ENCODE measurements at places on chromosomes 5 and 9. TPM values are rescaled to one million over a fixed set of nuclear protein-coding genes. Genes with fewer than 3 reads are reported as not detected.

The GARIN3 gene
- not detected for polyA plus RNA-seq

The CCDC192 gene
- 1.5 TPM for polyA plus RNA-seq

The RELL2 gene
- 1.1 TPM for polyA plus RNA-seq

The KLF4 gene
- polyA plus RNA-seq = 6.4 TPM

The CD274 gene
- 1.2 TPM for polyA plus RNA-seq

The GPR150 gene
- polyA plus RNA-seq = 0.07 TPM

The FOXI1 gene
- 4.8 TPM for polyA plus RNA-seq

The LCNL1 gene
- 0.43 TPM for polyA plus RNA-seq

- no peak for DNase-seq
Measured at GRCh38 chr5:428219-428618, 14.8 kb upstream of the EXOC3 start.

DNA sequence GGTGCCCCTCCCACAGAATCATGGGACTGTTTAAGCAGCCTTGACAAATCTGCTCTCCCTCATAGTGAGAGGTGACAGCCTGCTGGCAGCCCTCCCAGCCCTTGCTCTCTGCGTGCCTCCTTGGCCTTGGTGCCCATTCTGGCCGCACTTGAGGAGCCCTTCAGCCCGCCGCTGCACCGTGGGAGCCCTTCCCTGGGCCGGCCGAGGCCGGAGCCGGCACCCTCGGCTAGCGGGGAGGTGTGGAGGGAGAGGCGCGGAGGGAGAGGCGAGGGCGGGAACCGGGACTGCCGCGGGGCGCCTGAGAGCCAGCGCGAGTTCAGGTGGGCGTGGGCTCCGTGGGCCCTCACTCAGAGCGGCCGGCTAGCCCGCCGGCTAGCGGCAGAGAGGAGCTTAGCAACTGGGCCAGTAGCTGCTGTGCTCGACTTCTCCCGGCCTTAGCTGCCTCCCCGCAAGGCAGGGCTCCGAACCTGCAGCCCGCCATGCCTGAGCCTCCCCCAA, 125.9 kb upstream of the MYO10 start:
- no peak for DNase-seq

DNA sequence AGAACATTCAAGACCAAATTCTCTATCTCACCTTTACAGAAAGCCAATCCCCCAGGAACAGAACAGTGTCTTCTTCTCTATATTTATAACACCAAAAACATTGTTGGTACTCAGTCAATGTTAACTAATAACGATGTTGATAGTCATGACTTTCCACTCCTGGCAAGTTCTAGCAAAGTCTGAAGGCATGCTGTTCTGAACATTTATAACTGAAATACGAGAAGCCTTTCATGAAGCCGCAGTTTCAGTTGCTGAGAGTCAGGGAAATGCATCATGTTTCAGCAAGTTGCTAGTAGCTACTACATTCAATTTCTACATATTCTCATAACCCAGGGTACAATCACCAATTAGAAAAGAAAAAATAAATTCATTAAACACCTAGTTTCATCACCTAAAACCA, 301.4 kb downstream of the PDE4D start:
- peak; percentile 50 for DNase-seq

- DNase-seq = no peak
Measured at GRCh38 chr9:26176628-26177027, 498.4 kb upstream of the TUSC1 start.

DNA sequence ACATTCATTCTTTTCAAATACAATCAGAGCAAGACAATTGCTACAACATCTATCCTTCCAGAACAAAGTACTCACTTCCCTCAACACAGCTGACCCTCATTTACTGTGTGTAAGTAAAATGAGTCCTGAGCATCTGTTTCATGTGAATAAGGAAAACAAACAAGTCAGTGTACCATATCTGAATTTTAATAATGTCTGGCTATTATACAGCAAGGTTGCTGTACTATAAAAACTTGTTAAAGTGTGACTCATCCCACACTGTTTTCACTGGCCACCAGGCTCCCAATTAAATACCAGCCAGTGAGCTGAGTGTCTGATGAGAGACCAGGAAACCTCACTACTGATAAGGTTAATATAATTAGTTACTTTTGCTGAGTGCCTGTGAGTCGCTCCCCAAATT, 339.8 kb downstream of the AGTPBP1 start:
- DNase-seq = no peak

DNA sequence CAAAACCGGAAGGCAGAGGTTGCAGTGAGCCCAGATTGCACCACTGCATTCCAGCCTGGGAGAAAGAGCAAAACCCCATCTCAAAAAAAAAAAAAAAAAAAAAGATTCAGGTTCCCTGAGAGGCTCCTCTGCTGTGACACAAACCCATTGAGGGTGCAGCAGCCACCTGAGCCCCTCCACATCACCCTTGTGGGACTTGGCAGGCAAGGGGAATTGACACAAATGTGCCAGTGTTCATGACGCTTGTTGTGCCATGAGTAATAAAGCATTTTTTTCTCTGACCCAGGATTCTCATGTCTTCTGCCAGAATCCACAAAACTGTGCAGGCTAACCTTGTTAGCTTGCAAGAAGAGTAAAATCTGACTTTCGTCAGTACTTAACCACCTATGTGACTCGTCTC, 149.6 kb downstream of the TTC39B start:
- no peak for DNase-seq

DNA sequence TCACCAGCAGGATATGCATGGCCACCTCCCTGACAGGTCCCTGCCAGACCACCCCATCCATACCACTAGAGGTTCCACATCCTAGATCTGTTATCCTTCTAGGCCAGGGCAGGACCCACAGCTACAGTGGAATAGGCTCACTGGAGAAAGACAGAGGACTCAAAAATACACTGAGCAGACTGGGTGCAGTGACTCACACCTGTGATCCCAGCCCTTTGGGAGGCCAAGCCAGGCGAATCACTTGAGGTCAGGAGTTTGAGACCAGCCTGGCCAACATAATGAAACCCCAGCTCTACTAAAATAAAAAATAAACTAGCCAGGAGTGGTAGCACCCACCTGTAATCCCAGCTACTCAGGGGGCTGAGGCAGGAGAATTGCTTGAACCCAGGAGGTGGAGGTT, 56.5 kb upstream of the TESK1 start:
- DNase-seq = no peak

GRCh38 chr9:88280816-88281382, 107.3 kb upstream of the SPIN1 start:
- DNase-seq = no peak

DNA sequence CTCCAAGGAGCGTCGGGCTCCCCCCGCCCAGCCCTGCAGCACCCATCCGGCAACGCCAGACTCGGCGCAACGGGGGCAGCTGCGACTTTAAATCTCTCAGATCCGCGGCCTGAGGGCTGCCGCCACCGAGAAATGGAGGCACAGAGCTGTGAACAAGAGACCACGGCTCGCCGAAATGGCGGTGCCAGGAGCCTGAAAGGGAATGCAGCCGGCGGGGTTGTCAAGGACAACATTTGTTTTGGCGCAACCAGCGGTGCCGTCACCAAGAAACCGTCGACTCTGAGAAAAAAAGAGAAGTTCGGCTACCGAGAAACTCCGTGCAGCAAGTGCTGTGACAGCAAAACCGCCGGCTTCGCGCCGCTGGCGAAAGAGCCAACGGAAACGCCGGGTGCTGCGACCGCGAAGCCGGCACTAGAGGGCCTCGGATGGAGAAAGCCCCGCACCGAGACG, 2.1 kb upstream of the ANXA2R start:
- DNase-seq = no peak

DNA sequence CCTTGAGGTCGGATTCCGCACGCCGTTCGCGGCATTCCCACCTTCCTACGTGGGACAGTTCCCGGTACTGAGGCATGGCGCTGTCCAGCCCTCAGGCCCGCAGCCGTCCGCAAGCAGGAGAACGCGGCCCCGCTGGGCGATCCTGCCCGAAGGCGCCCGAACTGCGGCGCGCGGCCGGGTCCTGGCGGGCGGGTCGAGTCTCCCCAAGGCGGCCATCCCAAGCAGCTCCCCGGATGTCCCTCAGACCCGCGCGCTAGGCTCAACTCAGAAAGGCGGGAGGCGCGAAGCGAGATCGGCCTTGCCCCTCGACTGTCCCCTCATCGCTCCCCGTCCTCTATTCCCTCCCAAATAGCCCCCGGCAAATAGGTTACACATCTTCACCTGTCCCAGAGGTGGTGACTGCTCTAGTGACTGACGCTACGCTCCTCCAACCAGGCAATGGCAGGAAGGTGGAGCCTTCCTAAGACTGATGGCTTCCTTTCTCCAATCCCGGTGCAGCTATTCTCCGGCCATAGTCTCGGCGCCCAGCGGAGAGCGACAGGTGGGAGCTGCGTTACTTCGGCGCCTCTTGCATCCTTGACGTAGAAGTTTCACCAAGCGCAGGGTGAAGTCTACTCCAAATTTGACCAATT, 787 bp upstream of the ANKHD1 start:
- DNase-seq = peak; percentile 97

DNA sequence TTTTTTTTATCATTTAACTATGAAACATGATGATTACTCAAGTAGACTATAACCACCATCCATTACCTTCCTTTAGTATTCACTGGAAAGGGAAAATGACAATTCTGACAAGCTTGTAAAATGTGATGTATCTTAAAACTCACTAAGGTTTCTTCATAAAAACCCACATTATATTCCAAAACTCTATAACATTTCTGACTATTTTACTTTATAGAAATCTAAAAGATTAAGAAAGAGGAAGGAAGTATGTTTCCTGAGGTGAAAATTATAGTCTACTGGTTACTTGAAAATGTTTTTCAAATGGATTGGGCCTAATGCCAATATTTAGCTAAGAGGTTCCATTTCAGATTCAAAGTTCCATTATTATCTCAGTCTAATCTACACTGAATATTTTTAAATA, 1982.2 kb upstream of the C9orf72 start:
- DNase-seq = no peak

DNA sequence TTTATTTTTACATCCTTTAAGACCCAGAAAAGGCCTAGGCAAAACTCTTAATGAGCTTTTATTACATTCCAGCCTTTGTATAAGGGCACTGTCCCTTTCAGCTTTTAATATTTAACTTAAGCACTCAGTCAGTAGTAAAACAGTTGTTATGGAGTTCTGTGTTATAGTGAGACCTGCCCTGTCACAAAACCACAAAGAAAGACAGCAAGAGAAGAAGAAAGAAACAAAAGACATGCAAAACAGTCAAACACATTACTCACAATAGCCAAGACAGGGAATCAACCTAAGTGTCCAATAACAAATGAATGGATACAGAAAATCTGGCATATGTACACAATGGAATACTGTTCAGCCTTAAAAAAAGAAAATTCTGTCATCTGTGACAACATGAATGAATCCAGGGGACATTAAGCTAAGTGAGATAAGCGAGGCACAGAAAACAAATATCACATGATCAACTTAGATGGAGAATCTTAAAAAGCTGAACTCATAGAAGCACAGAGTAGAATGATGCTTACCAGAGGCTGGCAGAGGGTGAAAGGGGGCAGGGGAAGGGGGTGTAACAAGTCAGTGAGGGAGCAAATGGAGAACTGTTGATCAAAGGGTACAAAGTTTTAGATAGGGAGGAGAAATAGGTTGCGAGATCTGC, 63.8 kb upstream of the CCNG1 start:
- no peak for DNase-seq

- no peak for DNase-seq
Measured at GRCh38 chr5:73962801-73963425, 336.9 kb downstream of the ARHGEF28 start.

DNA sequence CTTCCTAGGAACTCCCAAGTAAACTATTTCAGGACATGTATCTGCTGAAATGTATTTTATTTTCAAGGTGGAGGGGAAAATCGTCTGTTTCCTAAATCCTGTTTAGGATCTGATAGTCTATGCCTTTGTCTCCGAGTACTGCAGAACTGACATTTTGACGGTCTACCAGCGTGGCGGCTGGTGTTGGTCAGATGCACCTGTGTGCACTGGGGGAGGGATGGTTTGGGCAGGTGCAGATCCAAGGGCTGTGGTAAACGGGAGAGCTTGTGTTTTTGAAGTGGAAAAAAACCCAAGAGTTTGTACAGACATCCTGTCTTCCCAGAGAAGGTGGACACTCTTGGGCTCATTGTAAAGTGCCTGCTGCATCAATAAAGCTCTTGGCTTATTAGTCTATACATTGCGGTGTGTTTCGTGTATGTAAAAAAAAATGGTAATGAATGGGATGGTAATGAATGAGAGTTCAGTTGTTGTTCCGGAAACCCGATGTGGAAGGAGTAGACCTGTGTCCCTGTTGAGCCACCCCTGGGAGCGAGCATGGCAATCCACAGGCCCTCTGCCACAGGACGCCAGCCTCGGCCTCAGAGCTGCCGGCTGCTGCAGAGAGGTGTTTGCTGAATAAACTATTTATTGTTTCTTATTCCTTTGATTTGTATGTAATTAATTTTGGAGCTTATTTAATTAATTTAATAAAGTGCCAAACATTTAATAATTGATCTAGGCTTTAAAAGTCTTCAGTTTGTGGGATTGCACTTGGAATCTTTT, 15.3 kb downstream of the ARPC5L start:
- no peak for DNase-seq

DNA sequence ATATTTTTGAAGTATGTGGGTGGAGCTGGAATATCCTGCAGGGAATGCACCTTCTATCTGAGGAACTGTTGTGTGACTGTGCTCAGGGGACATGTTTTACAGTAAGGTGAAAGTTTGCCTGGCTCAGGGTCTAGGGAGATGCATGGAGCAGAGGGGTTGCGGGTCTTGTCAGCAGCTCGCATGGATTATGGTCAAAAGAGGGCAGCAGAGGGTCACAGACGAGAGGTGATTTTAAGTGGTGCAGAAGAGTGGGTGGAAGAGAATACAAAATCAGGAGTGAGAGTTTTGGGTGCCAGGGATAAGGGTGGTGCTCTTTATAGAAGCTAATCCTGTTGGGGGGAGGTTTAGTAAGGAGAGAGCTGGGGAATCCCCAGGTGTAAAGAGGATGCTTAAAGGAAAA, 53.5 kb upstream of the GRIN3A start:
- DNase-seq = peak; percentile 53

- no peak for DNase-seq
Measured at GRCh38 chr9:102700936-102701335, 294.2 kb upstream of the CYLC2 start.

DNA sequence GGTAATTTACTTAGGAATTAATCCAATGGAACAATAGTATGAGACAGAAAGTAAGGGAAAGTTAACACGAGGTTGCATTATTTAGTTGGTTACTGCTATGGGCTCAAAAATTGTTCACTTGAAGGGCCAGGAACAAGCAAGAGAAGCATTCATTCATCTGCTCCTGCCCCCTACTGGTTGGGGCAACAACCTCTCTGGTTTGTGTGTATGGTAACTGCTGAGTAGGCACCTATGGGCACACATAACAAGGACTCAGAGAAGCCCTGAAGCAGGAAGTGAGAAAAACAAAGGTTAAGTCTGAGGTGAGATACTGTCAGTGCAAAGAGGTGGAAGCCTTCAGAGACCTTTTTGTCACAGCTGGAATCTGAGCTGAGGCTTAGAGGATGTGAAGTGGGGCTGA, 34.4 kb upstream of the RANBP6 start:
- no peak for DNase-seq

- DNase-seq = no peak
Measured at GRCh38 chr9:85516976-85517637, 224.6 kb downstream of the AGTPBP1 start.

Data from left kidney (tissue), 8 donors.